ENCODE measurements at places on chromosomes 1 and 21.

- no peak for DNase-seq
Measured at GRCh38 chr1:119420638-119421037, 5.7 kb downstream of the HSD3B2 start.

DNA sequence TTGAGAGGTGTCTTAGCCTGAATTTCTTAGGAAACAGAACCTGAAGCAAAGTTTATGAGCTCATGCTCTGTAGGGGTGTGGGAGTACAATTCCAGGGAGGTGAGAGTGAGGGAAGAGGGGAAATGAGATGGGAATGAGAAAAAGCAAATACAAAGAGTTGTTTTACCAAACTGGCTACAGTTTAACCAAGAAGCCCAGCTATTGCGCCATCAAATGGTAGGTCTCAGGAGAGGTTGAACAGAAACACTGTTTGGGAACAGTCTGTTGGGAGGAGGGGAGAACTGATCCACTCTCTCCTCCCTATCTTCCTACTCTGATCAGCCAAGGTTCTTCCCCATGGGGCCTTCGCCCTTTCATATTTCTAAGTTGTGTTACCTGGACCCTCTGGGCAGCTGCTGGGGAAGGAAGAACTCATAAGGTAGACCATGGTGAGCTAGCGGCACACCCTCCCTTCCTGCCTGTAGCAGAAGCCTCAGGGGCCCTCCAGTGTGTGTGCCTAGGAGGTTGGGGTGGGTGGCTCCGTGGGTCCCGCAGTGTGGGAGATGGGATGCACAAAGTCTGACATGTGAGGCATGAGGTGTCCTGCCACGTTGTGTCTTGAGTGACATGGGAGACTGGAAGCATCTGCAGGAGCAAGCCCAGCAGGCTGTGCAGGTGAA, 120.5 kb downstream of the UCK2 start:
- DNase-seq, result no peak

DNA sequence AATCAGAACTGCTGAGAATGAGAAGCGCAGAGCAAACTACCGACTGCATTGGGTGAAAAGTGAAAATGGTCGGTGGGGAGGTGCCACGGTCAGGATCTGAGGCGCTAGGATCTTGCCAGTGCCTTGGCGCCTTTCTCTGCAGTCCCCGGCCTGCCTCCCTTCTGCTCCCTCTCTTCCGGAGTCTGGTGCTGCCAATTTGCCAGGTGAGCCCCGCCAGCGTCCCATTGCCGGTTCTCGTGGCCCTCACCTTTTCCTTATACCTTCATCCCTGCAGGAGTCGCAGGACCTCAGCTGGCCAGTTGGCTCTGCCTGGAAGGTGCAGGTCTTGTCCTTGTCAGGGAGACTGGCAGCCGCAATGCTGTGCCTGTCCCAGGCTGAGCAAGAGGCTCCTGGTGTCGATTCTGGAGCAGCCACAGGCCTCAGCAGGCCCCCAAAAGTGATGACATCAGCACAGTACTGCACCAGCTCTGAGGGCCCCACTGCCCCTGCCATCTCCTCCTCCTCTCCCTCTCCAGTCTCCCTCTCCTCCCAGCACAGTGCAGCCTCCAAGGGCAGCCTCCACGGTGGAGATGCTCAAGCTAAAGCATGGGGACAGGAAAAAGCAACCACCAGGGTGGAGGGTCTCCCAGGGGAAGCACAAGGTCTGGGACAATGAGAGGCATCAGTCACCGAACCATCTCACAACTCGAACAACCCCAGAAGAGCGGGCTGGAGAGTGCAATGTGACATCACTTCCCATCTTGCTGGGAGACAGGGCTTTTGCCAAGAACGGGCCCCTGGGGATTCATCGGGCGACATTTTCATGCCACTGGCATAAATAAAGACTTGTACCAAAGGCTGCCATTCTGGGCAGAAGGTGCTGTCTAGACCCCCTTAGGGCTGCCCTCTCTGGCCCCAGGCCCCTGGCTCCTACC, 37.1 kb upstream of the H6PD start:
- DNase-seq, result no peak

GRCh38 chr1:93219443-93219842, 38.9 kb downstream of the CCDC18 start:
- no peak for DNase-seq

GRCh38 chr1:218783916-218784315, 389.8 kb upstream of the LYPLAL1 start:
- DNase-seq, result no peak

DNA sequence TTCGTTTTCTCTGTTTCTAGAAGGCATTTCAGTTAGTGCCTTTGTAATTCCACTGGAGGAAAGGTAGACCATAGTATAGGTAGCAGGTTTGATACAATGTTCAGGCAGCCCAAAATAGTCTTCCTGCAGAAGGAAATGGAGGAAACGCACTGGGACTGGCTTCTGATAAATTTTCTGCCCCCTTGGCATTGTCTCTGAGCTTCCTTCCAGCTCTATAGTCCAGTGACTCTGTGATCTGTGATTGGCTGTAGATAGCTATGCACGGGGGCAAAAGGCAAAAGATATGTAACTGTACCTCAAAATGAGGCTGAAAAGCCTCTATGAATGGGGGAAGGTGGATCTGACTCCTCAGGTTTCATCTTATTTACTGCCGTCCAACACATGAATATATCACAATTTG, 5.8 kb upstream of the MAGOH start:
- DNase-seq, result no peak

DNA sequence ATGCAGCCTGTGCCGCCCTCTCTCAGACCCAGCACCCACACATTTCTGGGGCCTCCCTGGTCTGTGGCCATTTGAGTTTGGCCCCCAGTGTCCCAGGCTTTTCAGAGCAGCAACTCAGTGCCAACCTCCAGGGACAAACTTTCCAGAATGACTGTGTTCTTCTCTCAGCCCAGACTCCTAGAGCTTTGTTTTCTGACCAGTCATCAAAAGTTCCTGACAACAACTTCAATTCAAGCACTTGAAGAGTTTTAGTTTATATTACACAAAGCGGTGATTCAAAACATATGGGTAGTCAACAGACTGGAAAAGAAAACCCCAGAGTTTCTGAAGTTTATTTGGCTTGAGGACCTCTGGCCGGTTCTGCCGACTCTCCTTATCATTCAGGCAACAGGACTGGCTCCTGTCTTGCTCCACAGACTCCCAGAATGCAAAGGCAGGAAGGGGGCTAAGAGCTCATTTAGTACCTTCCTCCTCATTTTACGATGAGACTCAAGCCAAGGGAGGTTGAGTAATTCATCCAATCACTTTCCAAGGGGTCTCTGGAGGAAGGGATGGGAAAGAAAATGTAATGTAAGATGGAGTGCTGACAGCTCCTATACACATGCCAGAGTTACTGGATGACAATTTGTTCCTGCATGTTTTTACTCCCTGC, 27.0 kb upstream of the TIAM1 start:
- no peak for DNase-seq

- no peak for DNase-seq
Measured at GRCh38 chr21:42121794-42122193, 50.7 kb downstream of the UMODL1 start.

DNA sequence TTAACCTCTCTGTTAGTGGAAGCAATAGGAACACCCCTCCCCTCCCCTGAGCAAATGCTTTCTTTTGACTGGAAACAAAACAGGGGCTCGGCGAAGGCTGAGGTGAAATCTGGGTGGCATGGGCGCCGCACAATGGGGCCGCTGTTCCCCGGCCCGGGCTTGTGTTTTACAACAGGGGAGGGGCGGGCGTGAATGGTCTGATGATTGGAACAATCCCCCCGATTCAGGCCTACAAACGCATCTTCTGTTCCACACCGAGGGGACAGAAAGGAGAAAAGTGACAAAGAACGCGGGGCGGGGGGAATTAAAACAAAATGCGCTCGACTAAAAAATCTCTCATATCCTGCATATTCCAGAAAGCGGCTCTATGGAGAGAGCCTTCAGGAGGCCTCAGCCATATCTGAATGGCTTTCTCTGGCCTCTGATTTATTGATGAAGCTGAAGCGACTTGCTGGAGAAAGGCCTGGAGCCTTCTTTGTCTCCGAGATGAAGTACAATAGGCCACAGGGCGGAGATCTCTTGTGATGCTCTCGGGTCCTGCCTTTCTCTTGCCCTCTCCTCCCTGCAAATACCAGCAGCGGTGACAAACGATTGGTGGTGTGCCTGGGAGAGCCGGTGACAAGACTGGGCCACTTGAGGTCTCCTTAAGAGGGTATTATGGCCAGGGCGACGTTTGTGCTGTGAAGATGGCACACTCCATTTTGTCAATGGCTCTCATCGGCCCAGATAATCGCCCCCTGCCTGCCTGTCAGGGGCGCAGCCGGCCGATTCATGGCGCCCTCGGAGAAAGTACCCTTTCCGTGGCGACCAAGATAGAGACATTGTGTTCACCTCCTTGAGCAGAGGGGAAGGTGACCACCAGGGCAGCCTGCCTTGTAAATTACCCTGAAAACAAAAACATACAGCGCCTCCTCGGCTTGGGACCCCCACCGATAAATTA, 47.1 kb upstream of the OLIG2 start:
- DNase-seq, result no peak

GRCh38 chr1:241521718-241522117, 2.2 kb upstream of the FH start:
- DNase-seq, result no peak

GRCh38 chr1:31095298-31095981, 29.9 kb upstream of the PUM1 start:
- DNase-seq, result no peak

DNA sequence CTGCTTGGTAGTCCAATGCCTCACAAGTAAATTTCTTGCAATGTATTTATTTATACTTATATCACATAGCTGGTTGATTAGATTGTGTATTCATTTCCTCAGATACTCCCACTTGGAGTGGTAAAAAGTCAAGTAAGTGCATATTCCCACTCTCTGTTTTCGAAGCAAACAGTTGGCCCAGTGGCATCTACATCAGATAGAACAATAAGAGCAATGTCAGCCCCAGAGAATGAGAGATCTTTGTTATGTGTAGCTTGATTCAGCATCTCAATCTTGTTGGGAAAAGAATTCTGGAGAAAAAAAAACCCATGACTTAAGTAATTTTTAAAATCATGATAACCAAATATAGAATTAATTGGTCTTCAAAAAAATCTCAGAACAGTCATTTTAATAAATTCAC, 25.5 kb downstream of the RGL1 start:
- DNase-seq, result no peak

GRCh38 chr1:21149430-21149854, 27.3 kb downstream of the EIF4G3 start:
- DNase-seq, result no peak
